ENCODE measurements at places on chromosomes 2 and 18.

GRCh38 chr2:168928113-168928831 lies 27.2 kb downstream of the G6PC2 start:
- DNase-seq = no peak

- no peak for DNase-seq
Measured at GRCh38 chr2:88764850-88765153, 73.3 kb downstream of the RPIA start.

DNA sequence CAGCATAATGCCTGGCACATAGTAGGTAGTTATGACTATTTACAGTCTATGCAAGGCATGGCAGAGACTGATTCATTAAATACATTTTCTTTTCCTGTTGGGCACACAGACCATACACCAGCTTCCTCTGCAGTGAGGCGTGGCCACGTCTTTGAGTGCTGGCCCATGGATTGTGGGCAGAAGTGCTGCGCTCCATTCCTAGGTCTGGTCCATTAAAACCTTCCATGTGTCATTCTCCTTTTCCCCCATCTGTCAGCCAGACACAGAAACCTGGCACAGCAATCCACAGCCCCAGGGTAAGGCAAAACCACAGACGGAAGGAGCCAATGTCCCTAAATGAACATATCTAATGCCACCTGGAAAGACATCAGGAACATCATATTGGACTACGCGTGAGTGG lies 141.9 kb downstream of the TTC32 start:
- DNase-seq = no peak

DNA sequence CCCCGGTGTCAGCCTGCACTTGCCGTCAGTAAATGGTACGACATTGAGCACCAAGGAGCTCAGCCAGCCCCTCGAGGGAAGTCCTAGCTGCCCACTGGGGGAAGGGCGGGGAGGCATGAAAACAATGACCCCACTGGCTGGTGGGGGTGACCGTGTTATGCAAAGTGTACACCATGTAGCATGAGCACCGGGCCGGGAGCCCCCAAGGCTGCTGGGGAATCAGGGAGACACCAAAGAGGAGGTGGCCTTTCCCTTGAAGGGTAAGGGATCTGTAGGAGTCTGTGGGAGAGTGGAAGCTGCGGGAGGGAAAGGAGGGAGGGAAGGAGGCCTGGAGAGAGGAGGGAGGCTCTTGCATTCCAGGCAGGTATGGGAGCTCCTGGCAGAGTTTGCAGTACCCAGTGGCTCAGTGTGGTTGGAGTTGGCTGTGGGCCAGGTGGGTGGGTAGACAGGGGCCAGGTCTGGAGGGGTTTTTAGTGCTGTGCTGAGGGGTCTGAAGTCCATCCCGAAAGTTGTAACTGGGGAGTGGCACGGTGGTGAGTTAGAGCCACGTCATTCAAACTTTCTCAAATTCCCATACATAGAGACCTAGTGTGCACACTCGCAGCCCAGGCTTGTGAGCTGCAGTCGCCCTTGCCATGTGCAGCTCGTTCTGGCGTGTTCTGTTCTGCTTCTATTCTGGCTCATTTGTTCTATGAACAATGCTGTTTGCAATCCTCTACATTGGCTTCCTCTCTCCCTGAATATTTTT lies 22.4 kb downstream of the RRM2 start:
- no peak for DNase-seq

DNA sequence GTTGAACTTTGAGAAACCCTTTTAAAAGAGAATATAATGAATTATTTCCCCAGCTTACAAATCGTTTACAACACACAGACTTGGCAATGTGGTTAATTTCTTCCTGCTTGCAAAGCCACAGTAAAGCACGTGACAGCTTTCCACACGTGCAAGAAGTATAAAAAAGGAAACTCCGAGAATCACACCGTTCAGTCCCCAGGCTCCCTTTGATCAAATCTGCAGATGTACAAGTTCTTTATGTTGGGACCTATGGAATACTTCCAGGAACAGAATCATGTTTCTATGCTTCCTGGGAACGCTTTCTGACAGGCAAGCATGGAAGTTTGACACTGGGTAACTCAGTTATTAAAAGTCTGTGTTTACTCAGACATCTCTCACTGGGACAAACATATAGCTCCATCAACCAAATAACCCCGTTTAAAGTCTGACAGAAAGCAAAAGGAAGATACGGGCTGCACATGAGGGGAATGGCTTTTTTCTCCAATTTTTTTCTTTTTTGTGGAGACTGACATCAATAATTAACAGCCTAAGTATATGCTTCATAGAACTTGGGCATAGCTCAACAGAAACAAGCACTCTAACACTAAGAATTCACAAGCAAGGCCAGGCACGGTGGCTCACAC lies 134.8 kb downstream of the EIPR1 start:
- no peak for DNase-seq

DNA sequence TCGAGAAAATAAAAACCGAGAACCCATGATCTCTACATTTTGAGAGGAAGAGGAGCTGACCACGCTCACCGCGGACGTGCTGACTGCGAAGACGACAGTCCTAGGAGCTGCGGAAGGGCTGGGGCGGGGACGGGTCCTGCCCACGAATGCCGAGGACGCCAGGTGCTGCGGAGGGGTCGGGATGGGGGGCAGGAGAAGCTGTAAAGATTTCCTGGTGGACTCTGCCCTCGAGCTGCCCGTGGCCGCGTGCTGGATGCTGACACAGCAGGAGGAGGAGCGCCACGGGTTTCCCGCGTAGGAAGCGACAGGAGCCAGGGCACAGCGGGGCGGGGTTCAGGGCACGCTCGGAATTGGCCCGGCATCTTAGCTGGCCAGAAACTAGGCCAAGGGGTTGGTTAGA lies 22.2 kb downstream of the ZSCAN30 start:
- no peak for DNase-seq

DNA sequence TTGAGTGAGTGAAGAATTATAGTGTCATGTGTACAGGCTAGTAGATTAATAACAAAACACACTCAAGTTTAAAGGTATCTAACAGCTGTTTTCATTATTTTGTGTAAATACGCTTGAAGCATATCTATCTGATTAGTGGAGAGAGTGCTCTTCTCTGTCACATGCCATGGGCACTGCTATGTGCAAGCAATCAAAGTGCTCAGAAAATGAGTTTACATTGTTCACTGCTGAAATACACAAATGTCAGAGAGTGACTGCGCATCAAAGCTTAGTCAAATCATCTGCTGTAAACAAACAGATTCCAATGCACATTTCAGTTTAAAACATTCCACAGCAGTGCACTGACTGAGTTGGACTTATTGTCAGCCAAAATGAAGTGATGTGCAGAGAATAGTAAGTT lies 423.4 kb downstream of the ZEB2 start:
- no peak for DNase-seq

DNA sequence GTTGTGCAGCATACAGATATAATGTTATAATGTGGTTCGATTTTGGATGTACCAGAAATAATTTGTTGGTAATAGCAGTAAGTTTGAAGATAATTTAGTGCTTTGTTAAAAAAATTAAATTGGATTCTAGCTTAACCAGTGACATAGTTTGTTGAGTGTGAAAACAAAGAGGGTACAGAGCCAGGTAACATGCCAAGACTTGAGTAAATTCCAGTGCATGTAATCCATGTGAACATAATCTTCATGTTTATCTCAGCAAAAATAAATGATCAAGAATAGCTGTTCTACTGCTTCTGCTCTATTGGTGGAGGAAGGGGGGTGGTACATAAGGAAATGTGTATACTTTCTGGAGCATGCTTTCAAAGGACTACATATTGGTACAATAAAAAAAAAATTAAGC lies 165.8 kb downstream of the DNAH7 start:
- no peak for DNase-seq

- no peak for DNase-seq
Measured at GRCh38 chr2:111701266-111701665, 182.7 kb downstream of the ANAPC1 start.

GRCh38 chr2:50596515-50596914 lies 435.4 kb downstream of the NRXN1 start:
- no peak for DNase-seq

Data from stimulated activated CD4-positive, alpha-beta T cell treated with anti-CD3 and anti-CD28 coated beads, Interleukin-1b, Interleukin-23, amount 100 ng/mL, for 1 hour (primary cell).